ENCODE measurements at places on chromosomes 7 and 10.

DNA sequence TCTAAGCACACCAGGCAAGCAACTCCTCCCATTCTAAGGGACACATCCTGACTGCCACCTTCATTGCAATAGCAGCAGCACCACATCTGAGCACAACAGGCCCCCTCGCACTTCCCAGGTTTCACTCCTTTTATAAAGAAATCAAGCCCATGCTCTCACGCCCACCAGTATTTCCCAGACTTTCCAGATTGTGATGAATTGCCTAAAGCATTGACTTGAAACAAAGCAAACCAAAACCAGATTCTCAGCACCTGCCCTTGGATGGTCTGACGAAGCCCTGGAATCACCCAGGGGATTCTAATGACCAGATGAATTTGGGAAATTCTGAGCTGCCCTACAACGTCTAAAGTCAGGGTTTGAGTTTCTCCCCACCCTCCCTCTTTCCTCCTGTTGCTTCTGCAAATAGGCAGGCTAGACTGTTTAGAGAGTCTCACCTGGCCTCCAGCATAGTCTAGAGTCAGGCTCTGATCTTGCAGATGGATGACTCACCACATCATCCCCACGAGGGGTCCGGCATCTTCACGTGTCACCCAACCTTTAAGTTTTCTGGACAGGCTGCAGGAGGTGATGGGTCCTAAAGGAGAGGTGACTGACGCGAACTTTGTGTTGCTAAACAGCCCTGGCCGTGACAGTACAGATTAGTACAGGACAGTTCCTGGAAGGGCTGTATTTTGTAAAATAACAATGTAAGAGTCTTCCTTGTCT is 198.0 kb downstream of the SKIDA1 start:
- no peak for DNase-seq

DNA sequence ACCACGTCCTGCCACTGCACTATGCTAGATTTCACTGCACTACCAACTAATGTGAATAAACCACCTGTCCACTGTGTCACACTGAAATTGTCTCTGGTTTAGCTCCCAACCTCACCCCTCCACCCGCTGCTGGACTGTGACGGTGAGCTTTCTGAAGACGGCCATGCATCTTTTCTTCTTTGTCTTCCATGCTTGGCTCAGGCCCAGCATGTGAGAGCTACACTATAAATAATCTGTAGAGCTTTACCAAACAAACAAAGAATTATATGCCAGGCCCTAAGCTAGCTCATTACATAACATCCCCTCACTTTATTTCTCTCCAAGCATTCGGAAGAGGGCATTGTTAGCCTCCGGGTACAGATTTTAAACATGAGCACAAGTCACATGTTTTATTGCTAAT is 633.2 kb downstream of the TNS3 start:
- DNase-seq = no peak

GRCh38 chr7:30321882-30322192 is 37.4 kb downstream of the ZNRF2 start:
- no peak for DNase-seq

GRCh38 chr10:70293169-70293843 is 9.5 kb upstream of the NPFFR1 start:
- DNase-seq = no peak

DNA sequence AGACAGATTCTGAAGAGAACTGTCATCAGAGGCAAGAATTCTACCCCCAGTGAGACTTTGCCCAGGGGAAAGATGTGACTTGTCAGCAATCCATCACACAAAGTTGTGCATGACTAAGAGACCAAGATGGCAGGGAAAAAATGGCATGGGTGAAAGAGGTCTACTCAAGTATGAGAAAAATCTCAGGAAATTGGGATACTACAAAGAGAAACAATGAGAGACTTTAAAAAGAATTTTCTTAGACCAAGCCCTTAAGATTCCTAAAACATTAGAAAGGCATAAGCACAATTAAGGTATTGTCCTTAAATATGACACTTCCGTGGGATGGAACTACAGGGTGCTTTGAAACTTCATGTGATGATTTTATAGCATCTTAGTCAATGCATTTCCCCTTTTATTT is 45.6 kb upstream of the PDE1C start:
- DNase-seq = peak; percentile 28

DNA sequence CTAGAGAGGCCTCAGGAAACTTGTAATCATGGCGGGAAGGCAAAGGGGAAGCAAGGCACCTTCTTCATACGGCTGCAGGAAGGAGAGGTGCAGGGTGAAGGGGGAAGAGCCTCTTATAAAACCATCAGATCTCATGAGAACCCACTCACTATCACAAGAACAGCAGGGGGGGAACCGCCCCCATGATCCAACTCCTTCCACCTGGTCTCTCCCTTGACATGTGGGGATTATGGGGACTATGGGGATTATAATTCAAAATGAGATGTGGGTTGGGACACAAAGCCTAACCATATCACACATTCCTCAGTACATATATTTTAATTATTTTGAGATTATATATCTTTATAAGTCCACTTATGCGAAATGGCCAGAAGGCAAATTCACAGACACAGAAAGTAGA is 8.9 kb downstream of the HK1 start:
- DNase-seq = no peak

DNA sequence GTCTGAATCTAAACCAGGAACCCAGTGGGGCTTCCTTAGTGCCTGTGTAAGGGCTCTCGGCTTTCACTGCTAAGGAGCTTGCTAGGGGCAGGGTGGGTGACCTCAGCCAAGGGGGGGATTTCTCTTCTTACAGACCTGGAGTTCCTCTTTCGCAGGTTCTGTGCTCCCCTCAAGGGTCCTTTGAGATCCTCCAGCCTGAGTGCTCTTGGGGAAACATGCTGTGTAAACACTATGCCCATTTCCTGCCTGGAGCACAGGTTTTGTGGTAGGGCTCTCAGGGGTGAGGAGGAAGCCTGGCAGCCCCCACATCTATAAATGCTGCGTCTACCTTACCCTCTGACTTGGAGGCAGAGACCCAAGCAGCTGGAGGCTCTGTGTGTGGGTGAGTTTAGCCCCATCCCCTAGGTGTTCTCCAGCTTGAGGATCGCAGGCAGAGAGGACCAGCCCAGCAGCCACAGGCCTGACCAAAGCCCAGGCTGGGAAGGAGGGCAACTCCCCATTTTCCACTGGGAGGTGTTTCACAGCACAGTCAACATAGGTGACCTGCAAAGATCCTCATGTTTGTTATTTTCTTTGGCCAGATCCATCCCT is at the start of gene SFTPA1:
SFTPA1 (plus strand) TSS at position 339 of the 591 bp plus-strand sequence. CDS start 887 bp downstream, outside the sequence.
- DNase-seq = no peak

All from fibroblast of the aortic adventitia (primary cell).